Thymus (tissue), 14 donors: ENCODE measurements at places on chromosomes 5 and 9. TPM values are rescaled to one million over a fixed set of nuclear protein-coding genes. Genes with fewer than 3 reads are reported as not detected.

CDH9 gene
- 0.09 TPM for polyA plus RNA-seq

SLIT3 gene
- 9.2 TPM for polyA plus RNA-seq

DNA sequence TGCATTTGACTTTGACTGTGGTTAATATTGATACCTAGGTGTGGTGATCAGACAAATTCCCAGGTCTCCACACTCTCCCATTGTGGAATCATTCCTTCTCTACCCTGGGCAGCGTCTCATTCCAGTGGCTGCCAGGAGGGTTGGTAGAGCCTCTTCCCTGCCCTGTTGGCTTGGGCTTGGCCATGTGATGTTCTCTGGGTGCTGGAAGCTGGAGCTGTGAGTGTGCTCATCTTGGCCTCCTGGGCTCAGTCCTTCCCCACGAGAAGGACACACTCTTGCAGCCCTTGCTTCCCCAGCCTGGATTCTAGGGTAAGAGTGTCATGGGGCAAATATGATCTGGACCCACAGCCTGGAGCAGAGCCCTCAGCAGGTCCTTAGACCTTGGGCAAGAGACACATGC, 167.2 kb upstream of the IRX4 start:
- no peak for DNase-seq

- no peak for DNase-seq
Measured at GRCh38 chr5:176775409-176775808, 35.0 kb upstream of the UNC5A start.

EPB41L4A gene
- polyA plus RNA-seq, result 5.2 TPM

FOXD4 gene
- polyA plus RNA-seq, result 0.82 TPM

SLC6A7 gene
- 0.07 TPM for polyA plus RNA-seq

- no peak for DNase-seq
Measured at GRCh38 chr9:82201196-82201595, 212.6 kb downstream of the SPATA31D1 start.

- DNase-seq, result no peak
Measured at GRCh38 chr5:54663866-54664265, 146.3 kb downstream of the SNX18 start.

GRCh38 chr5:148033134-148033533, 30.6 kb upstream of the SPINK5 start:
- DNase-seq, result no peak
